Stimulated activated CD4-positive, alpha-beta T cell treated with anti-CD3 and anti-CD28 coated beads, TNF-alpha, amount 100 ng/mL, for 24 hours (primary cell): ENCODE measurements at places on chromosomes 6 and 20.

DNA sequence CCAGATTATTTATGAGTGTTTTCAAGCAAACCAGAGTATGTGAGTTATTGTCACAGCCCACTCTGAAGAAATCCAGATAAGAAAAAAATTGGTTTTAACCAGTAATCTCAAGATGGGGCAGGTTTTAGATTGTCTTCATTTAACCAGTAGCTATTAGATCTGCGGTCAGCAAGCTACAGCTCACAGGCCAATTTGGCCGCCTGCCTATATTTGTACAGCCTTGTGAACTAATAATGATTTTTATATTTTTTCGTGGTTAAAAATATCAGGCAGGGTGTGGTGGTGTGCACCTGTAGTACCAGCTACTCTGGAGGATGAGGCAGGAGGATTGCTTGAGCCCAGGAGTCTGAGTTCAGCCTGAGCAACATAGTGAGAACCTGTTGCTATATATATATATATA lies 5.0 kb downstream of the FAM209B start:
- DNase-seq = no peak

GRCh38 chr6:105348897-105349296 lies 54.0 kb downstream of the PREP start:
- no peak for DNase-seq

DNA sequence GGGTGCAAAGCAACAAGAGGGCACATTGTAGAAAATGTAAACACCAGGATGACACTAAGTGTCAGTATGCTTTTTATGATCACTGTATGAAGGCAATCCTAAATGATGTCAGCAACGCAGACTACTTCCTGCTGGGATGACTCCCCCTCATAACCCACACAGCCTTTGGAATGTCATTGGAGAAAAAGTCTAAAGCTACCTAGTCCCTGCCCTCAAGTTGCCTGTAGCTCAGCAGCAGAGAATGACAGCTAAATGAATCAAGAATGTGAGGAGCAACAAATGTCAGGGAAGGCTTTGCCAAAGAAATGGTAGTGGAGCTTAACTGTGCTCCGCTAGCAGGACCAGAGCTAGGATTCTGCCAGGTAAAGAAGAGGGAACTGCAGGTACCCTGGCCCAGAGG lies 555.6 kb downstream of the CD83 start:
- no peak for DNase-seq

GRCh38 chr6:55827818-55828522 lies 47.4 kb downstream of the BMP5 start:
- no peak for DNase-seq

GRCh38 chr6:157804448-157805327 lies 18.4 kb upstream of the SNX9 start:
- no peak for DNase-seq

DNA sequence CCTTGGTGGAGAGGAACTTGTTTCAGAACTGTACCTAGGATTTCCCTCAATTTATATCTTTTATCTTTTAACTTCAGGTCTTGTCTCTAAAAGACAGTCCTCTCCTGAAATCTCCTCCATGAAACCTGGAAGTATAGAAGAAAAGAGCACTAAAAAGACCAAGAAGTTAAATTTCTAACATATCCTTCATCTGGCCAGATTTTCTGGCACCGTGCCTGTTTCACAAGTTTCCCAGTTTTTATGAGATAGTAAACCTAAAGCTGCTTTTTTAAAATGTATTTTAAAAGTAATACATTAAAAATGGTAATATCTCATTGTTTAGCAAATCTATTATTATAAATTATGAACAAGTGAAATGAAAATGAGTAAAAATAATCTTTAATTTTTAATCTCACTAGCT lies 348.3 kb upstream of the RSPO3 start:
- no peak for DNase-seq

GRCh38 chr6:148416330-148416965 lies 73.8 kb downstream of the SASH1 start:
- no peak for DNase-seq
